ENCODE measurements at places on chromosomes 7 and 10.

GRCh38 chr7:2190531-2190930 is 42.2 kb downstream of the MAD1L1 start:
- H3K4me1 ChIP-seq: peaks cover 28% of the 10 kb centered on the region
- peaks cover 38% of the 10 kb centered on the region for H3K36me3 ChIP-seq
- no peaks in the 10 kb centered on the region for H3K27me3 ChIP-seq
- H3K27ac ChIP-seq: no peak overlapping the region
- DNase-seq: no peak

DNA sequence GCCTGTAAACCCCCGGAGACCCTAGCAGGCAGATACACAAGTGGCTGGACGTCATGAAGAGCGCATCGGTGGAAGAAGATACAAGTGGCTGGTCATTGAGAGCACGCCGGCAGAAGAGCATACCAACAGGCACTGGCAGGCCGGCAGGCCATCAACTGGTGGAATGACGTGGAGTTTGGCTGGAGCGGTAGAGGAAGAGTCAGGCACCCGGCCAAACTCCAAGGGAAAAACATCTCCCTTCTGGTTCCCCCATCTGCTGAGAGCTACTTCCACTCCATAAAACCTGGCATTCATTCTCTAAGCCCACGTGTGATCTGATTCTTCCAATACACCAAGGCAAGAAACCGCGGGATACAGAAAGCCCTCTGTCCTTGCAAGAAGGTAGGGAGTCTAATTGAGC is 113.4 kb upstream of the NPSR1 start:
- no peak overlapping the region for H3K4me3 ChIP-seq
- H3K27me3 ChIP-seq: no peaks in the 10 kb centered on the region
- no peak for DNase-seq
- H3K36me3 ChIP-seq: peaks cover 2% of the 10 kb centered on the region
- H3K4me1 ChIP-seq: no peaks in the 10 kb centered on the region

GRCh38 chr7:41045556-41046123 is 657.2 kb downstream of the INHBA start:
- no peak for DNase-seq
- H3K4me3 ChIP-seq: no peak overlapping the region
- no peaks in the 10 kb centered on the region for H3K36me3 ChIP-seq

DNA sequence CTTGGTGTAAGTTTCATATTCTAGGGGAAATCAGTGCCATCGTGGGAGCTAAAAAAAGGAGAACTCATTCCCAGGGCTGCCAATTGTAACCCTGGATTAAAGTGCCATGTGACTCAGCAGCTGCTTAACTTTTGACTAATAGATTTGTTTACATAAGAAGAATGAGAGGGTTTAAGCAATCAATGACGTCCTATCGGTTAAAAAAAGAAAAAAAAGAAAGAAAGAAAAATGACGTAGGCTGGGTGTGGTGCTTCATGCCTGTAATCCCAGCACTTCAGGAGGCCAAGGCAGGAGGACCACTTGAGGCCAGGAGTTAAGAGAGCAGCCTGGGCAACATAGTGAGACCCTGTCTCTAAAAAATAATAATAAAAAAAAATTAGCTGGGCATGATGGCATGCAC is 116.2 kb upstream of the AFAP1L2 start:
- no peak overlapping the region for H3K27ac ChIP-seq
- peaks cover 55% of the 10 kb centered on the region for H3K4me1 ChIP-seq
- no peaks in the 10 kb centered on the region for H3K27me3 ChIP-seq
- no peaks in the 10 kb centered on the region for H3K36me3 ChIP-seq
- no peak for DNase-seq

- H3K4me3 ChIP-seq: peak overlapping the region; percentile 79
- H3K27ac ChIP-seq: no peak overlapping the region
- no peak for DNase-seq
- peaks cover 4% of the 10 kb centered on the region for H3K27me3 ChIP-seq
Measured at GRCh38 chr7:30479202-30480120, 877 bp upstream of the NOD1 start.

GRCh38 chr7:154672659-154673415 is 330.1 kb downstream of the PAXIP1 start:
- no peak overlapping the region for H3K27ac ChIP-seq
- H3K36me3 ChIP-seq: no peaks in the 10 kb centered on the region
- H3K4me3 ChIP-seq: no peak overlapping the region
- DNase-seq: no peak
- H3K27me3 ChIP-seq: peaks cover 6% of the 10 kb centered on the region
- no peaks in the 10 kb centered on the region for H3K4me1 ChIP-seq

DNA sequence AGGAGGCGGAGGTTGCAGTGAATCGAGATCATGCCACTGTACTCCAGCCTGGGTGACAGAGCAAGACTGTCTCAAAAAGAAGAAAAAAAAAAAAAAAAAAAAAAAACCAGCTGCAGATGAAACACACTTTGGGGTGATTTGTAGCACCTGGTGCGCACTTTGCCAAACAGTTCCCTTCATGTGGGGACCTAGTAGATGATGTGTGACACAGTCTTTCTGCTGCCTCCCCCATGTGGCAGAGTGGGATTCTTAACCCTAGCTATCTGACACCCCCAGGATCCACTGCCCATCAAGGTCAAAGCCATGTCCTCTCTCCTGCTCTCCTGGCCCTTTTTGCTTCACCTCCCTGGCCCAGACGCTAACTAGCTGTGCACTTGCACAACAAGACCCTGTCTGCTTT is 52.1 kb upstream of the PDZD8 start:
- peaks cover 8% of the 10 kb centered on the region for H3K4me1 ChIP-seq
- no peak overlapping the region for H3K27ac ChIP-seq
- H3K27me3 ChIP-seq: no peaks in the 10 kb centered on the region
- no peaks in the 10 kb centered on the region for H3K36me3 ChIP-seq
- DNase-seq: no peak
- no peak overlapping the region for H3K4me3 ChIP-seq
